ENCODE measurements at places on chromosomes 11 and 22.

- no peak for DNase-seq
Measured at GRCh38 chr11:104092744-104093143, 56.3 kb downstream of the DDI1 start.

- DNase-seq = no peak
Measured at GRCh38 chr11:35951680-35952079, 7.8 kb downstream of the LDLRAD3 start.

GRCh38 chr11:2950825-2951224 is 21.6 kb upstream of the PHLDA2 start:
- no peak for DNase-seq

DNA sequence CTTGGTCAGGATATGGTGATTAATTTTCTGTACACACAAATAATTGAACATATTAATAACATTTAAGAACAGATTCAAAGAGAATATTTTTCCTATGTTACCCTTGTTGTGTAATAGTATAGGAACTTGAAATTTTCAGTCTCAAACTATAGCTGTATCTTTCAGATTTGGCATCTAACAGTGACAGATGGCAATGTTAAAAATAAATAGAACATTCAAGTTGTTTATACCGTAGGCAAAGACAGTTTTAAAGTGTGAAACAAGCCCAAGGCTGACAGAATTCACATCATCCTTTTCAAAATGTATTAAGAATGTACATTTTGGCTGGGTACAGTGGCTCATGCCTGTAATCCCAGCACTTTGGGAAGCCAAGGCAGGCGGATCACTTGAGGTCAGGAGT is 92.6 kb upstream of the TP53AIP1 start:
- no peak for DNase-seq

- no peak for DNase-seq
Measured at GRCh38 chr11:119403021-119403420, 20.0 kb downstream of the THY1 start.

- no peak for DNase-seq
Measured at GRCh38 chr11:123409456-123410217, 20.4 kb upstream of the GRAMD1B start.

GRCh38 chr11:118783724-118784495 is 7.1 kb downstream of the DDX6 start:
- DNase-seq = no peak

DNA sequence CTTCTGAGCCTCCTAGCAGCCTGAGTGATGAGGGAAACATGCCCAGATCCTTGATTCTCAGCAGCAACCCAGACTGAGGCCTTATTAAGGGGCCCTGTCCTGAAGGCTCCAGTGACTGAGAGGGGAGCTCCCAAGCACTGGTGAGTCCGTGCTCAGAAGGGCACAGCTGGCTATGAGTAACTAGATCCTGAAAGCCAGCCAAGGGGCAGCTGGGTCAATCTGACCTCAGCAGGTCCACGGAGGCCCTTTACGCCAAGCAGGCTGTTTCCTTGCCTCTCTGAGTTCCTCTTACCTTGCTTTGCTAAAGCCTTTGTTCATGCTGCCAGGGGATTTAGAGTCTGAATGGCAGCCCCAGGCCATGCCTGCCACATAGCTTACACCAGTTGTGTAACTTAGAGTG is 19.3 kb upstream of the MIEF1 start:
- DNase-seq = no peak

GRCh38 chr11:2796091-2796490 is 89.5 kb downstream of the CDKN1C start:
- DNase-seq = no peak

DNA sequence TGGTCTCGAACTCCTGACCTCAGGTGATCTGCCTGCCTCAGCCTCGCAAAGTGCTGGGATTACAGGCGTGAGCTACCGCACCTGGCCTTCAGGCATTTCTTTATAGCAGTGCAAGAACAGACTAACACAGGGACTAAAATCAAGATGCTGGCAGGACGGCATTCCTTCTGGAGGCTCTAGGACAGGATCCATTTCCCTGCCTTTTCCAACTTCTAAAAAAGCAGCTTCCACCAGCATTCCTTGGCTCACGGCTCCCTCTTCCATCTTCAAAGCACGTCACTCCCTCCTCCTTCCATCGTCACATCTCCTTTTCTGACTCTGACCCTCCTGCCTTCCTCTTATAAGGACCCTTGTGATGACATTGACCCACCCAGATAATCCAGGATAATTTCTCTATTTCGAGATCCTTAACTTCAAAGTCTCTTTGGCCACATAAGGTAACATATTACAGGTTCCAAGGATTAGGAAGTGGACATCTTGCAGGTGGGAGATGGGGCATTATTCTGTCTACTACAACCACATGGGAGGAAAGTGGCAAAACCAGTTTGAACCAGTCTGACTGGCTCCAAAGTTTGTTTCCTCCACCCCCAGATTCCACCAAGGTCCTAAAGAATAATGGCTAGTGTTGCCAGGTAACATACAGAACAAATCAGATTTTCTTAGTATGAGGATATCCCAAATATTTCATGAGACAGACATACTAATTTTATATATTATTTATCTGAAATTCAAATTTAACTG is 172.5 kb downstream of the MN1 start:
- DNase-seq = no peak

- DNase-seq = peak; percentile 16
Measured at GRCh38 chr11:93729129-93729616, 12.1 kb downstream of the TAF1D start.

- no peak for DNase-seq
Measured at GRCh38 chr22:41825376-41825775, 7.5 kb upstream of the SREBF2 start.

GRCh38 chr22:48182031-48182430 is 1419.6 kb downstream of the TBC1D22A start:
- DNase-seq = no peak

DNA sequence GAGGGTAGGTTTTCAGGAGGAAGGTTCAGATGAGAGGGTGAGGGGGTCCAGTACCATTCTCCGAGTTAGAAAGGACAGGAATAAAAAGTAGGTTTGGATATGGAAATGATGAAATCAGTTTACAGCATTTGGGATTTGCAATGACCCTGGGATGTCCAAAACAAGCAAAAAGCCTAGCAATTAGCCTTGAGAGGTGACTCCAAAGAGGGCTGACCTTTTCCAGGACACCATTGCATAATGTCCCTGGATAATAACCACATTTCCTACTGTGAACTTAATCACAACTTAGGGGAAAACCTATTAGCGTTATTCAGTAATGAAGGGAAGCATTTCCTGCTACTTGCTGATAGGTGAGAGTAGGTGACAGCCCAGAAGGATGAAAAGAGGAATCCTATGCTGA is 101.4 kb upstream of the ARHGAP42 start:
- DNase-seq = no peak

- DNase-seq = no peak
Measured at GRCh38 chr11:637593-638521, 788 bp downstream of the DRD4 start.

All from activated T-cell treated with anti-CD3 and anti-CD28 coated beads for 48 hours (primary cell).